Lung (tissue), 17 donors: ENCODE measurements at places on chromosomes 7 and 10.

DNA sequence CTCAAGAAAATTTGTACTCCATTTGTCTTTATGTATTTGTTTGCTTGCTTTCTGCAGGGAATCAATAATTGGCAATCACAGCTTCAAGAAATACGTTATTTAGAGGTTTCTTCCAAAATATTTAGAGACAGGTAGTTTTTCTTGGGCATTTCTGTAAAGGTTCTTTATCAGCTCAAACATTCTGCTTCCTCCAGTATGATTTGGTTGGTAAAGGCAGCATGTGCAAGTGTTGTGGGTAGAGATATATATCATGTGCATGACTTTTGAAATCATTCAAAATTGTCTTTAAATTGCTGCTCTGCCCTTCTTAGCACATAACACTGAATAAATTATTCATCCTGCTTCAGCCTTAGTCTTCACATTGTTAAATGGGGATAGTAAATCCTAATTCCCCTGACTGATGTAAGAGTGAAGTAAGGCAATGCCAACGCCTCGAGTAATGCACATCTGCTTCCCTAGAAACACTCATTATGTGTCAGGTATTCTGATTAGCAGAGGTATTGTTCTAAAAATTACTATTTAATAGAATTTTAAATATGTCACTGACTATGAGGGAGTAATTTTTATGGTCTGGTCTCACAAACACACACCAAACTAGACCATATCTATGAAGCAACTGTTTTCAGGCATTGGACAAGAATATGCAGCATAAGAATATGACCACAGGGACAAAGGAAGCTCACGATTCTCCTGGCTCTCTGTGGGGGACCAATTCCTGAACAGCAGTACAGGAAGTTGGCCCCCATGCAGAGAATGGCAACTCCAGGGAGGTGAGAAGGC is 77.3 kb upstream of the AKR1E2 start:
- no peak for DNase-seq

DNA sequence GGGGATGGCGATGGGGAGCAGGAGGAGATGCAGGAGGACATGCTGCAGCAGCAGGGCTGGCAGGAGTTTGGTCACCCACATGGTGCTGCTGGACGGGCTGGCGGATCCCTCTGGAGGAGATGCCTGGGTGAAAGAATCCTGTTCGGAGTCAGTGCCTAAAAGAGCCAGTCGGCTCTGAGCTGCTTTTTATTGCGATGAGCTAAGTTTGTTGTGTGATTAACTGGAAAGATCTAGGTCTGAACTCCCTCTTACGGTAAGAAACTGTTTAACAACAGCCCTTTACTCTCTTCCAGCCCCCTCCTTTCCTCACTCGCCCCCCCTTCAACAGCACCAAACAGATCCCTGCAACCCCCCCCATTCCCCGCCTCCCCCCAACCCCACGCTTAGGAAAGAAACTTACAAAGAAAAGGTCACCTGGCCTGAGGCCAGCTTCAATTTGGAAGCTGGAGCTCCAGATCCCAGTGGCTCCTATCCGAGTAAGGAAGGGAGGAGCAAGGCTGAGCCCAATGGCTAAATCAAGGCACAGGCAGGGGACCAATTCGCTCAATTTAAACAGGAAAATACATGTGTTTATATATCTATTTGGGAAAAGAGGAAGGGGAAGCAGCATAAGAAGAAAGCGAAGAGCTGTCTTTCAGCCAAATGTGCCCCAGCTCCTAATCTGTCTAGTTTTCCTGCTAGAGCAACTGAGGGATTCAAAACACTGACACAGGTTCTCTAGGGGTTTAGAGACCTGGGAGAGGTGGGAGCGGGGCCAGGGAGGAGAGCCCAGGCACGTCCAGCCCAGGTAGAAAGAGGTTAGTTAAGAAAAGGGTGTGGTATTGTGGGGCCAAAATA is at the start of gene HGF:
Gene HGF (minus strand): TSS at position 157 of the 837 bp plus-strand sequence. CDS start 76 bp downstream, at position 81.
- DNase-seq: peak; percentile 98

- no peak for DNase-seq
Measured at GRCh38 chr10:27716521-27716920, 29.1 kb downstream of the MKX start.

DNA sequence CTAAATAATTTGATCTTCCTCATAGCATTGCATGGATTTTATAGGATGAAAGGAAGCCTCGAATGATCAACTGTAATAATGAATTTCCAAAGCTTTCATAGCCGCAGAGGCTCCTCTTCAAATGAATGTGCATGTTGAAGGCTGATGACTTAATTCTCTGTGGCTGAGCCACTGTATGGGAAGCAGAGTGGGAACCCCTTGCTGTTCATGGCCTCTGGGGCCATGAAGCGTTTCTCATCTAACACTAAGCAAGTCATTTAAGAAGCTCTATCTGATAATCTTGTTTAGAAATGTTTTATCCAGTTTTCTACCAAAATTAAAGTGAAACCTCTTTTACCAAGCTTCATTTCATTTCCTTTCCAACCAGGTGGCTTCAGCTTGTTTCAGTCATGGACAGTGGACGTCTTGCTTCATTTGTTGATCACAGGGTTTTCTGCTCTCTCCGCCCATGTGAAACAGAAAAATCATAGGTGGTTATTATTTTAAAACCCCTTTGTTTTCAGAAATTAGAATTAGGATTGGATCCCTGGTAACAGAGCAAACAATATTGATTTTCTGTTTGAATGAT is 10.3 kb upstream of the ADARB2 start:
- no peak for DNase-seq

- DNase-seq: no peak
Measured at GRCh38 chr10:100186253-100187212, 704 bp upstream of the ERLIN1 start.

GRCh38 chr10:110546499-110547110 is 20.9 kb upstream of the SMC3 start:
- no peak for DNase-seq

- no peak for DNase-seq
Measured at GRCh38 chr10:3046210-3046779, 21.1 kb upstream of the PFKP start.
